CD14-positive monocyte (primary cell): ENCODE measurements at places on chromosomes 2 and 18. TPM values are rescaled to one million over a fixed set of nuclear protein-coding genes. Genes with fewer than 3 reads are reported as not detected.

CHRND gene
- not detected in 2 replicates for polyA plus RNA-seq

LOXL3 gene
- 18.5 TPM for polyA plus RNA-seq

- H3K36me3 ChIP-seq = no peaks in the 10 kb centered on the region
- H3K27ac ChIP-seq = no peak overlapping the region
- no peaks in the 10 kb centered on the region for H3K4me1 ChIP-seq
- H3K27me3 ChIP-seq = no peaks in the 10 kb centered on the region
Observed at GRCh38 chr2:95310651-95311050, 13.5 kb downstream of the KCNIP3 start.

NT5C1B gene
- not detected for polyA plus RNA-seq

DNA sequence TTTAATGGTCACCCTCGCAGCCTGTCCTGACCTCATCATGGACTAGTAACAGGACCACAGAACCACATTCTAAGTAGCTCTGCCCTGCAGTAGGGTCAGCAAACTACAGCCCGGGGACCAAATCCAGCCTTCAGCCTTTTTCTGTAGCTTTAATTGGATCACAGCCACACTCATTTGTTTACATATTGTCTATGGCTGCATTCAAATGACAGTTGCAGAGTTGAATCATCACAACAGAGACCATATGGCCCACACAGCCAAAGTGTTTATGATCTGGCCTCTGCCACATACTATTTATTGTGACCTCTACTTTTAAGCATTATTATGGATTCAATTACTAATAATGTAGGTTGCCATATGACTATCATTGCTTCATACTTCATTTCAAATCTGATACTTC is 47.7 kb downstream of the MAP3K19 start:
- no peak overlapping the region for H3K4me3 ChIP-seq
- H3K36me3 ChIP-seq = no peaks in the 10 kb centered on the region
- no peaks in the 10 kb centered on the region for H3K27me3 ChIP-seq
- no peak for DNase-seq

GRCh38 chr2:73730810-73731209 is 6.3 kb downstream of the TPRKB start:
- DNase-seq = no peak
- no peak overlapping the region for H3K27ac ChIP-seq
- H3K4me1 ChIP-seq = no peaks in the 10 kb centered on the region
- no peak overlapping the region for H3K4me3 ChIP-seq
- peaks cover 52% of the 10 kb centered on the region for H3K36me3 ChIP-seq
- H3K27me3 ChIP-seq = no peaks in the 10 kb centered on the region

- H3K4me1 ChIP-seq = peaks cover 6% of the 10 kb centered on the region
- no peaks in the 10 kb centered on the region for H3K36me3 ChIP-seq
- DNase-seq = no peak
- H3K4me3 ChIP-seq = no peak overlapping the region
- no peaks in the 10 kb centered on the region for H3K27me3 ChIP-seq
Observed at GRCh38 chr2:145100301-145100700, 580.4 kb upstream of the ZEB2 start.

DNA sequence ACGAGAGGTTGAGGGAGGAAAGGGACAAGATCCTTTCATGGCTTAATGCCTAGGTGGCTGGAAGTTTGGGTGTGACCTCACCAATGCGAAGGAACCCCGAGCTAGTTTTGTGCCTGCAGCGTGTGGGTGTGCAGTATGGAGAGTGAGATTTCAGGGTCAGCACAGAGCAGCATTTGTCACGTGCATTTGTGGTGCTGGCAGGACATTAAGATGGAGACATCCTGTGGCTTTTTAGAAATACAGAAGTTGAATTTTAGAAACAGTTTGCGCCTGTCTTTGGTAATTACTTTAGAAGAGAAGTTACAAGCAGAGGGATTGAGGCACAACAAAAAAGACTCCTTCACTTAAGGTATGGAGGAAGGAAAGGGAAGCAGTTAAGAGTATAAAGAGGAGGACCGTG is 258.2 kb upstream of the THUMPD2 start:
- H3K27ac ChIP-seq = no peak overlapping the region
- peak; percentile 55 for DNase-seq
- H3K4me1 ChIP-seq = peaks cover 69% of the 10 kb centered on the region
- H3K36me3 ChIP-seq = no peaks in the 10 kb centered on the region
- no peak overlapping the region for H3K4me3 ChIP-seq

- no peak overlapping the region for H3K4me3 ChIP-seq
- H3K4me1 ChIP-seq = no peaks in the 10 kb centered on the region
- DNase-seq = no peak
- no peaks in the 10 kb centered on the region for H3K27me3 ChIP-seq
- no peak overlapping the region for H3K27ac ChIP-seq
Observed at GRCh38 chr2:152453129-152453911, 118.3 kb downstream of the FMNL2 start.

NYAP2 gene
- not detected for polyA plus RNA-seq

DNA sequence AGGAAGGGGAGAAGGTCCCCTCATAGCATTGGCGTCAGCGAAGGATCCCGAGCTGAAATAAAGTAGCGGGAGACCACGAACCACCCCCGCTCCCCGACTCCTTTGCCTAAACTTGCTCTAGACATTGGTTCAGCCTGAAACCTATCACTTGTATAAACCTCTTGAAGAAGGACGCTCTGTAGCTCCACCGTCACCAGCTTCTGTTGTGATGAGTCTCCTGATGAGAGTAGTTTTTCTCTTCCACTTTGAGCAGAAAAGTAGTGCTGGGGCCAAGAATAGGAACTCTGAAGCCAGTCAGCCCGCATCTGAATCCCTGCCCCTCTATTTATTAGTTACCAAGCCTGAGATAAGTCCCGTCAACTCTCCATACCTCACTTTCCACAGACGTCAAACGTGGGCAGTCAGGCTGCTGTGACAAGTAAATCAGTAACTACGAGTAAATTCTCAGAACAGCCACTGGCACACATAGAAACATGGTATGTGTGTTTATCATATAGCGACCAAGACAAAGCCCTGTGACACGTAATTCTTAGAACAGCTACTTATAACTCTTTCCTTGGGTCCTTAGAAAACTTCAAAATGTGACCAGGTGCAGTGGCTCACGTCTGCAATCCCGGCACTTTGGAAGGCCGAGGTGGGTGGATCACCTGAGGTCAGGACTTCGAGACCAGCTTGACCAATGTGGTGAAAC is 61.7 kb downstream of the CD226 start:
- H3K36me3 ChIP-seq = no peaks in the 10 kb centered on the region
- no peak overlapping the region for H3K4me3 ChIP-seq
- no peak for DNase-seq
- H3K27ac ChIP-seq = no peak overlapping the region
- H3K4me1 ChIP-seq = no peaks in the 10 kb centered on the region

DNA sequence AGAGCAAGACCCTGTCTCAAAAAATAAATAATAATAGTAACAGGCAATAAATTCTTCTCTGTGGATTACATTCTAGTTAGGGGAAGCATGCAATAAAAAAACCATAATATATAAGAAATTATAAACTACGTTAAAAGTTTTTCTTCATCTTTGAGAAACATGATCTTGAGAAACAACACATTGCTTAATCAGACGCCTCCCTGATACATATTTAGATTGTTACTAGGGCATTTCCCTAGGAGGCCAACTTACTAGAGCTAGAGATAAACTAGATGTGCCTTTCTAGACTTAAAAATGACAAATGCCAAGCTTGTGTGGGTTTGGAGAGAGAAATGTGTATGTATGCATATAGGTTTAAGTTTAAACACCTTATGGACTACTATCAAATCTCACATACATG is 76.3 kb upstream of the GALNT5 start:
- H3K27ac ChIP-seq = peak overlapping the region; percentile 63
- H3K4me3 ChIP-seq = no peak overlapping the region
- DNase-seq = peak; percentile 19
- no peaks in the 10 kb centered on the region for H3K27me3 ChIP-seq

DNA sequence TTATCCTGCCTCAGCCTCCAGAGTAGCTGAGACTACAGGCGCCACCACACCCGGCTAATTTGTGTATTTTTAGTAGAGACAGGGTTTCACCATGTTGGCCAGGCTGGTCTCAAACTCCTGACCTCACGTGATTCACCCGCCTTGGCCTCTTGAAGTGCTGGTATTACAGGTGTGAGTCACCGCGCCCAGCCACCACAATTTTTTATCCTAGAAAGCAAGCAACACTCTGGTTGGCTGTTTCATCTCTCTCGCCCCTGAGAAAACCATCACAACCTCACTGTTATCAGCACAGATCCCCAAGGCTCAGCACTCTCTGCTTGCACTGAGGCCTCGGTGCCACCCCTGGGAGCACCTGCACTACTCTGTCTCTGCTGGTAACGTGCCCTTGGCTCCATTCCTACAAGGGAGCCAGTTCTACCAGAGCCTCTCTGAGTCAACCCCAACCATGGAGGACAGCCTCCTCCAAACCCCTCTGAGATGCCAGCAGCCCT is 134.8 kb upstream of the AGAP1 start:
- no peaks in the 10 kb centered on the region for H3K36me3 ChIP-seq
- H3K27me3 ChIP-seq = no peaks in the 10 kb centered on the region
- H3K4me3 ChIP-seq = no peak overlapping the region
- DNase-seq = no peak

LRRC30 gene
- not detected for polyA plus RNA-seq

CTLA4 gene
- 0.08 TPM in 1 of 2 replicates, not detected in the other for polyA plus RNA-seq

DNA sequence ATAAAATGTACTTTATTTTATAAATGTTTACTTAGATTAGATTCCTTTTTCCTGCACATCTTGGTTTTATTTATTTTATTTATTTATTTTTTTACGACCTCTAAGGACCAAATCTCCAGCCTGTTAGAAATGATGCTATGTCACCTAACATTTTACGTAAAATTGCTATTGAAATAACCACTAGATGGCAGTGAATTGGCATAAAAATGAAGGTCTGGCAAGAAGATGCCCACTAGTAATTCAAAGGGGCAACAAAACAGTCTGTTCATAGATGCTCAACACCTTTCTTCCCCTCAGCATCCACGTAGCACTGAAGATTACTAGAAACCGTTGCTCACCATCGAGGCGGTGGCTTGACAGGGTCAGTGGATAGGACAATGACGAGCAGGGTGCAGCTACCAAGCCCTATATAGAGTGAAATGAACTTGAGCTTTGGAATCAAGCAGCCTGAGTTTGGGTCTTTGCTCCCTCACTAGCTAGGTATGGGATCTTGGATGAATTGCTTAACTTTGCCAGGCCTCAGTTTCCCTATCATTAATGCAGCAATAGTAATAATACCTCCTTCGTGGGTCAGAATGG is 128.7 kb upstream of the L3MBTL4 start:
- H3K4me3 ChIP-seq = no peak overlapping the region
- no peaks in the 10 kb centered on the region for H3K27me3 ChIP-seq
- DNase-seq = no peak
- H3K27ac ChIP-seq = no peak overlapping the region

- H3K4me1 ChIP-seq = no peaks in the 10 kb centered on the region
- no peaks in the 10 kb centered on the region for H3K36me3 ChIP-seq
- no peak for DNase-seq
Observed at GRCh38 chr2:177692042-177692782, 299.6 kb downstream of the AGPS start.

- H3K36me3 ChIP-seq = no peaks in the 10 kb centered on the region
- H3K27ac ChIP-seq = no peak overlapping the region
- H3K4me1 ChIP-seq = peaks cover 15% of the 10 kb centered on the region
Observed at GRCh38 chr2:153476816-153477635, 1.5 kb downstream of the RPRM start.

DNA sequence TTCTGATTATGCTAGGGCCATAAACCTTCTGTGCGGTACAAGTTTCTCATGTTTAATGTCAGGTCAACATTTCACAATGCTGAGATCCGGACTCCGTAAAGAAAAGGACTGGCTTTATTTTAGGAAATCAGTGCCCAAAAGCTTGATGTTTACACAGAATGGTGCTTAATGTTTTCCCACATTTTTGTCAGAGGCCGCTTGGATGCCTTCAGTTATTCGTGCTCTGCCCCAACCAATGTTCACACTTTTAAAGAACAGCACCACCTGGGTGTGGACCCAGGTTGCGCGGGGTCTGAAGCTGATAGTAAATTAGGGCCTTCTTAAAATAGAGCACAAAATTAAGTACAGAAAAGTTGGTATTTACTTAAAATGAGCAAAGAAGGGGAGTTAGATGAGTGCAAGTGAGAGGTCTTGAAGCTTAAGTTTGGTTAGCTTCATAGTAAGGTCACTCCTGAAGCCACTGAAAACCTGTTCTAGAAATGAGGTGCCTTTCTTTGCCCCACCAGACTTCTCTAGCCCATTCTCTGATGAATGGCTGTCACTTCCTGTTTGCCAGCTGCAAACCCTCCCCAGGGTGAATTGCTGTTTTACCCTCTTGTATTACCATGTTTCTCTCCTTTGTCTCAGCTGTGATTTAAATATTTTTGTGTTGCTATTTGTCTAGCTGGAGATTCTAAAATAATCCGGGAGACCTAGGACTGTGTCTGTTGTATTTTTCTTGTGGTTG is 20.5 kb downstream of the SLC3A1 start:
- no peak overlapping the region for H3K4me3 ChIP-seq
- H3K27me3 ChIP-seq = peaks cover 2% of the 10 kb centered on the region
- H3K36me3 ChIP-seq = no peaks in the 10 kb centered on the region
- H3K4me1 ChIP-seq = no peaks in the 10 kb centered on the region
- DNase-seq = no peak

- H3K4me3 ChIP-seq = no peak overlapping the region
- H3K36me3 ChIP-seq = no peaks in the 10 kb centered on the region
- no peak for DNase-seq
- H3K4me1 ChIP-seq = peaks cover 8% of the 10 kb centered on the region
- H3K27ac ChIP-seq = no peak overlapping the region
Observed at GRCh38 chr18:58851856-58852255, 12.8 kb upstream of the ZNF532 start.
